Dermis blood vessel endothelial cell (primary cell): ENCODE measurements at places on chromosomes 2 and 18.
A peak's percentile ranks its signal among the peaks of the same experiment; 100 is the strongest.

DNA sequence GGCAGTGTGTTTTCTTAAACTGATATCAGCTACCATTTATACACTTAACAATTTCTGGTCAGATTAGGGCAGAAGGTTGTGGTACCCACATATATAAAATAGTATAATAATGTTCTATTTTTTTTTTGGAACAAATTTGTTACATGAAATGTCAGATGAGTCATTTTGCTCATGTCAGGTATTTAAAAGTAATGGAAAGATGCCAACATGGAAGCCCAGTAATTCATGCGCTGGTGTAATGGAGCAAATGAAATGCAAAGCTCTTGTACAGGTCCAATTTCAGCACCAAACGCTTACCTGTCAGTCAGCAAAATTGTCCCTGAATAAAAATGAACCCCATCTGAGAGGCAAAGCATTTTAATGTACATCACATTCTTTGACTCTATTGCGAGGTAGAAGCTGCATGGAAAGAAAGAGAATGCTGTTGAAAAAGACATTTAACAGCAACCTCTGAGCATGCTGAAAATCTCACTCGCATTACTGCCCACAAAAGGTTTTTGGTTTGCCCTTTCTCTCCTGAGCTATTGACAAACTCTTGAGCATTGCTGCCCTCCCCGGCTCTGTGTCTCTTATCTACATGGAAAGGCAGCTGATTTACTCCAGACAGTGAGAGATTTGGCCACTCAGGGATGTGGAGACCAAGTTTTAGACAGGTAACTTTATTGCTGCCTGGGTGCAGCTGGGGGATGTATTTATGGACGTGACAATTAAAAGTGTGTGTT lies 217.5 kb downstream of the CAMKMT start:
- DNase-seq, result no peak

- peak; percentile 45 for DNase-seq
Observed at GRCh38 chr2:203427061-203427460, 98.9 kb downstream of the ABI2 start.

- DNase-seq, result no peak
Observed at GRCh38 chr2:24162494-24162893, 12.4 kb upstream of the FAM228A start.

DNA sequence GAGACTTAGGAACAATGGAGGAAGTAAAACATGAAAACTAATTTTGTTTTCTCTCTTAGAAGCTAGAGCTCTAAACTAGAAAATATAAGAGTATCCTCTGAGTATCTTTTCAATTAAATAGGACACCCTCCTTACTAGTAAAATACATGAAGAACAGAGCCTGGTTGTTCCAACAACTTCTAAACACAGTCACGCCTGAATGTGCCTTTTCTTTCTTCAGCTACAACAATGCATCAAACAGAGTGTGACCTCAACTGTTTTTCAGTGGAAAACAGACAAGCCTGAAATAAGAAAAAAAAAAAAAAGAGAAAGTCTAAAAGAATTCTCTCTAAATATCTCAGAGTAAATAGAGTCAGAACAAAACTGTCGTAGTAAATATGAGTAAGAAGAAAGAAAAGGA lies 928.8 kb downstream of the CNTNAP5 start:
- no peak for DNase-seq

GRCh38 chr2:30758191-30758651 lies 49.0 kb downstream of the CAPN13 start:
- DNase-seq, result no peak

GRCh38 chr2:48954935-48955334 lies 199.4 kb downstream of the FSHR start:
- DNase-seq, result no peak

- DNase-seq, result no peak
Observed at GRCh38 chr2:54372361-54372760, 83.8 kb upstream of the SPTBN1 start.

GRCh38 chr2:47488870-47489584 lies 86.1 kb downstream of the MSH2 start:
- peak; percentile 73 for DNase-seq

DNA sequence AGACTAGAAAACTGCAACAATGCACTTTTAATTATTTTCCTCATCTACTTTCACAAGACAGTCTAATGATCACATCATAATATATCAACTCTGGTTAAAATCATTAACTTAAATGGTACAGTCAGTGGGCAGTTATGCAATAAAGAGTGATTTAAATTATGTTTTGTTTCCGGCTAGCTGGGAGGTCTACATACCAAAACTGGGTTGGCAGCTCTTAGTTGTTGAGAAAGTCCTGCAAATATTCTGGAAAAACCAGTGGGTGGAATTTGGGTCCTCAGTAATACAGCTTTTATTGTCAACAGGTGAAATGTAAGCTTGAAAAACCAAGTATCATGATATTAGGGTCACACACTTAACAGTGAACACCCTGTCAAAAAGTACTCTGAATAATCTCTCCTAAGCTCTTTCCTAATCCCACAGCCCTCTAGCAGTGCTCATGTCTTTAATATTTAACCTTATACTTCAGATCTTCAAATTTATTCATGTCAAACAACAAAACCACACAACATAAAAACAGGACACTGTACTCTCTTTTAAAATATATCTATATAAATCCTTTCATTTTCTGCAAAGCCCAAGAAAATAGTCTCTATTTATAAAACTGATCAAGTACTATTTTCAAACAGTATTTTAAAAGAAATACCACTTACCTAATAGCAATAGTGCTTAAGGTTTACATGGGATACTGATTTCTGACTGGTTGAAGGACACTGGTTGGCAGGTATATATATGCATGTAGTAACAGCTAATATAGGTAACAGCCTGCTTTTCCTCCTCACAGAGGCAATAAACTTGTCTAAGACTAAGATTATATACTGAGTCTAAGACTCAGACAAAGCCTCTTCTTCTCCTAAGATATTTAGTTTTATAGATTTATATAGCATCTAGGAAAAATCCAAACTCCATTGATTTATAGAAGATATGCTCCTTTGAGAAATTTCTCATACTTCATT lies 103.8 kb downstream of the GAREM1 start:
- DNase-seq, result no peak
